ENCODE measurements at places on chromosomes 6 and 20. TPM values are rescaled to one million over a fixed set of nuclear protein-coding genes. Genes with fewer than 3 reads are reported as not detected.

GRCh38 chr6:149044528-149044927, 273.0 kb upstream of the TAB2 start:
- DNase-seq: no peak

The HSPA12B gene
- 18.5 TPM for total RNA-seq

GRCh38 chr6:104484626-104485025, 375.1 kb downstream of the HACE1 start:
- no peak for DNase-seq

GRCh38 chr6:84263557-84263956, 36.1 kb upstream of the CEP162 start:
- no peak for DNase-seq

The MUCL3 gene
- total RNA-seq: not detected

- DNase-seq: peak; percentile 22
Measured at GRCh38 chr20:49865559-49865958, 49.8 kb downstream of the SPATA2 start.

The MCHR2 gene
- total RNA-seq: not detected

- peak; percentile 93 for DNase-seq
Measured at GRCh38 chr20:57346477-57346876, 4.6 kb upstream of the RAE1 start.

DNA sequence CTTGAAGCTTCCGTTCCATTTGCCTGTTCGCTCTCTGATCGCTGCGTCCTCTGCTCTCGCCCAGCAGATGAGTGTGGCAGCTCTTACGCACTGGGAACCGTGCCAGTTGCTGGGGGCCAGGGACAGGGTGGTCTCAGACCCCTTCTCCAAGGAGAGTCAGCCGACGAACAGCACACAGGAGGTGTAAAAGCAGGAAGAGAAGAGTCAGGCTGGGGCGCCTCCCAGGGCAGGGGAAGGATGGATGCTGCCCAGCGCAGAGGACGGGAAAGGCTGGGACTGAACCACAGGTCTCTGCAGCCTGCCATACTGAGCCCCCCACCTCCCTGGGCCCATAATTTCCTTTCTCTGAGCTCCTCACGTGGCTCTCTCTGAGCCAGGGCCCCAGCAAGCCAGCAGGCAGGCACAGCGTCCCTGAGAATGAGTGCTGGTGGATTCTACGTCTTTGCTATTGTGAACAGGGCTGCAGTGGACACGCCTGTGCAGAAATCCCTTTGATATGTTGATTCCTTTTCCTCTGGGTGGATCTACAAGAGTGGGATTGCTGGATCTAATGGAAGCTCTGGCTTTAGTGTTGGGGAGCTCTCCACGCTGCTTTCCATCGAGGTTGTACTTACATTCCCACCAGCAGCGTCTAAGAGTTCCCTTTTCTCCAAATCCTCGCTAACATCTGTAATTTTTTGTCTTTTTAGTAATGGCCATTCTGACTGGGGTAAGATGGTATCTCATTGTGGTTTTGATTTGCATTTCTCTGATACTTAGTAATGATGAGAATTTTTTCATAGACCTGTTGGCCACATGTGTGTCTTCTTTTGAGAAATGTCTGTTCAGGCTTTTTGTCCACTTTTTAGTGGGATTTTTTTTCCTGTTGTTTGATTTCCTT, 104.1 kb downstream of the PSMB1 start:
- peak; percentile 70 for DNase-seq

DNA sequence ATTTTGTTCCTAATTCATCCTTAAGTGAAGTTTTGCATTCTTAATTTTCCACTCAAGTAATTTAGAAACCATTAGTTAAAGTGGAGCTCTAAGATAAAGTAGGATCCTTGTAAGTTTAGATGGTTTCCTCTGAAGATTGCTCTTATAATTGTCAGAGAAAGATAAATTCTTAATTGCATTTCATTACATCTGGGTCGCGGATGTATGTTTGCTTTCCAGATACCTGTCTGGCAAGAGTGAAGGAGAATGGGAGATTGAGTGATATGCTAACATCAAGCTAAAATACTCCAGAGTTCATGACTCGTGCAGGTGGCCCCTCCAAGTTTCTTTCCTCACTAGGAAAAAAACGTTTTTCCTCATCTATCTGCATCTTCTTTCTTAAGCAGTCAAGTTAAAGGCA, 361.8 kb downstream of the DOK5 start:
- DNase-seq: no peak

The TLDC2 gene
- total RNA-seq: not detected

- no peak for DNase-seq
Measured at GRCh38 chr6:105326833-105327770, 75.8 kb downstream of the PREP start.

The ATP6V1G2 gene
- total RNA-seq: 1.2 TPM

DNA sequence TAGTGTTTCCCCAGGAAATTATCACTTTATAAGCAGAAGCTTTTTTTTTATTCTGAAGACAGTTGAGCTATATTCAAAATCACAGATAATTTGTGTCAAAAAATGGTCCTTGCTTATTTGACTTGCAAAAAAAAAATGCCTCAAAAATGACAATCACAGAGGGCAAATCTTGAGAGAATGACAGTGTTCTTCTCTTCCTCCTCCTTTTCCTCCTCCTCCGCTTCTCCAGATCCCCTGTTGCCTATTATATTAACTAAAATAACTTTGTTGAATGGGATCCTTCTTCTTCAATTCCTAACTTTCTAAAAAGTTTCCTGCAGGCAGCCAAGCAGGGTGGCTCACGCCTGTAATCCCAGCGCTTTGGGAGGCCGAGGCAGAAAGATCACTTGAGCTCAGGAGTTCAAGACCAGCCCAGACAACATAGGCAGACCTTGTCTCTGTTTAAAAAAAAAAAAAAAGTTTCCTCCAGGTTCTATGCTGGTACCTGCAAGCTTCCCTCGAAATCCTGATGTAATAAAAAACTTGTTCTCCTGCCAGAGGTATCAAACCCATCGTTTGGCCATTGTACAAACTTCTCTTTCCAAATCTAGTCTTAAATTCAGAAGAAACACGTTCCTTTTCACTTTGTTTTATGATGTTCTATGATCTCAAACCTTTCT, 128.6 kb downstream of the IPCEF1 start:
- DNase-seq: no peak

The NR2E1 gene
- total RNA-seq: not detected

The CFAP61 gene
- not detected for total RNA-seq

The TP53RK gene
- total RNA-seq: 9.5 TPM

DNA sequence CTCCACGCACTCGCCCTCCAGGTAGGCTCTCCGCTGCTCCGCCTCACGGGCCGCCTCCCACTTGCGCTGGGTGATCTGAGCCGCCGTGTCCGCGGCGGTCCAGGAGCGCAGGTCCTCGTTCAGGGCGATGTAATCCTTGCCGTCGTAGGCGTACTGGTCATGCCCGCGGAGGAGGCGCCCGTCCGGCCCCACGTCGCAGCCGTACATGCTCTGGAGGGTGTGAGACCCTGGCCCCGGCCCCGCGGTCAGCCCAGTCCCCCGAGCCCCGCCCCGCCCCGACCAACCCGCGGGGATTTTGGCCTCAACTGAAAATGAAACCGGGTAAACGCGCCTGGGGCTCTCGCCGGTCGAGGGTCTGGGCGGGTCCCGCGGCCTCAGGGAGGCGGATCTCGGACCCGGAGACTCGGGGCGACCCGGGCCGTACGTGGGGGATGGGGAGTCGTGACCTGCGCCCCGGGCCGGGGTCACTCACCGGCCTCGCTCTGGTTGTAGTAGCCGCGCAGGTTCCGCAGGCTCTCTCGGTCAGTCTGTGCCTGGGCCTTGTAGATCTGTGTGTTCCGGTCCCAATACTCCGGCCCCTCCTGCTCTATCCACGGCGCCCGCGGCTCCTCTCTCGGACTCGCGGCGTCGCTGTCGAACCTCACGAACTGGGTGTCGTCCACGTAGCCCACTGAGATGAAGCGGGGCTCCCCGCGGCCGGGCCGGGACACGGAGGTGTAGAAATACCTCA, 598 bp downstream of the HLA-B start:
- DNase-seq: peak; percentile 88

The SIRPD gene
- total RNA-seq: 0.24 TPM

DNA sequence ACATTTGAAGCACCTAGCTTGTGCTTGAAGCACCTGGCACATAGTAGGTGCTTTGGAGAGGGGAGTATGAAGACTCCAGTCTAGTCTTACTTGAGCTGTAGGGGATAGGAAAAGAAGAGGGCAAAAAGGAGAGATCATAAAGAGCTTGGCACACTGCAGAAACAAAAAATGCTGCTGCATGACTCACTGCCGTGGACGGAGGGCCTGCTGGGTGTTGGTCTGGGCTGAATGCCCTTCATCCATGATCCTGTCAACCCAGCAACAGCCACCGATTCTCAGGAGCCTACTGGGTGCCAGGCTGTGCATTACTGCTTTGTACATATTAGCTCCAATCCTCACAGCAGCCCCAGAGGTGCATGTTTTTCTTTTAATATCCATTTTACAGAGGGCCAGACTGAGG, 6.0 kb downstream of the PDYN start:
- DNase-seq: no peak

The C6orf118 gene
- total RNA-seq: not detected

DNA sequence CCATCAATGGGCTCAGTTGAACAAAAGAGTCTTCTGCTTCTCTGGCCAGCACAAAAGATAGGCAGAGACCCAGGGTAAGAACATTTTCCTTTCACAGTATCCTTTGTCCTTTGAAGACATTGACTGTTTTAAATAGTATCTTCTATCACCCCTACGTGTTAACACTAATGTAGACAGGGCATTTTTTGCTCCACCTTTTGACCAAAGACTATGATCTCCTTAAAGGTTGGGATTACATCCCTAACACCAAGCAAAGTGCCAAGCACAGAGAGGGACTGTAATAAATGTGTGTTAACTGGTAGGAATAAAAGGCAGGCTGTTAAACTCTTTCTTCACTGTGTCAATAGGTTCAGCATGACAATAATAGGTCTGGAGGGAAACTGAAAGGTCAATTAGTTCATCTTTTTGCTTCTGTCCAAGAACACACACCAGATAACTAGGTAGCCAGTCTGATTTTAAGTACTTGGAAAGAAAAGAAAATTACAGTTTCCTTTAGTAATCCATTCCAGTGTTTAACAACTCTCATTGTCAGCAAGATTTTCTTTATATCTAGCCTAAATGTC, 63.6 kb upstream of the NOX3 start:
- DNase-seq: no peak

The PCSK2 gene
- total RNA-seq: 0.24 TPM

DNA sequence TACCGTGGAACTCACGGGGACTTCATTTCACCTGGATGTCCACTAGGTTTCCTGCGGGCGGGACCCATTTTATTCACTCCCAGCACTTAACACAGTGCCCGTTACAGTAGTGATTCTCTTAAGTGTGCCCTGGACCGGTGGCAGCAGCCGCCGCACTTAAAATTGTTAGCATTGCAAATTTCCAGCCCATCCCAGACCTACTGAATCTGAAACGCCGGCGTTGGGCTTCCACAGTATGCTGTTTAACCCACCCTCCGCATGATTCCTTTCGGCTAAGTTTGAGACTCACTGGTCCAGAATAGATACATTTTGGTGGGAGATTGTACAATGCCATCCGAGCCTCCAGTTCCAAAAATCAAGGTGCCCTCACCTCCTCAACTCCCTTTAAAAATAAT, 967 bp downstream of the SMPDL3A start:
- no peak for DNase-seq

DNA sequence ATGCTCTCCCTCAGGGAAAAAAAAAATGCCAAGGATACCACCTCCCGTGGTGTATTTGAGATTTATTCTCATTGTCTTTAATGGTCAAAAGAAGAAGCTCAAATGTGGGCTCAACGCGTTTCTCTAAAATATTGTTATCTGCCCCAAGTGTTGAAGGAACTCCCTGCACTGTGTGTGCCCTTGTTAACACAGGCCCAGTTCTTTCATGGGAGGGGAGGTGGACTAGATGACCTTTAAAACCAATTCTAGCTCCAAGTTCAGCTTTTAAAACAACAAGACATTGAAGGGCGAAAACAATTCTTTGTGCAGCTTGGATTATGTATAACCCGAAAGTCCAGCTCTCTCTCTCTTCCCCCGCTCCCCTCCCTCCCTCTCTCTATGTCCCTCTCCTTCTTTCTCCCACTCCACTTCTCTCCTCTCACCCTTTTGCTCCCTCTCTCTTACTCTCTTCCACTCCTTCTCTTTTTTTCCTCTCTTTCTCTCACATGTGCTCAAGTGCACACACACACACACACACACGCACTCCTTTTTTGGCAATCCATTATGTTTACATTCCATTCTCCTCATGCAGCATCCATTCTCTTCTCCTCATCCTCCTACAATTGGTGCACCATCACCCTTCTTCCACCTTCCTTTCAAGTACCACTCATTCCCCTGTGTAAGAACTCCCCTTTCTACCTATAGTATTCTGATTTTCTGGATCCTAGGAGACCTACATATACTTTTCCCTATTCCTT, 8.5 kb downstream of the HLA-DMB start:
- no peak for DNase-seq

The BPIFB1 gene
- not detected for total RNA-seq

The KIF25 gene
- total RNA-seq: not detected

The MAN1A1 gene
- 65.3 TPM for total RNA-seq

Data from posterior vena cava (tissue), 2 donors.